Globus pallidus (tissue), 1 donor: ENCODE measurements at places on chromosomes 7 and 10.

DNA sequence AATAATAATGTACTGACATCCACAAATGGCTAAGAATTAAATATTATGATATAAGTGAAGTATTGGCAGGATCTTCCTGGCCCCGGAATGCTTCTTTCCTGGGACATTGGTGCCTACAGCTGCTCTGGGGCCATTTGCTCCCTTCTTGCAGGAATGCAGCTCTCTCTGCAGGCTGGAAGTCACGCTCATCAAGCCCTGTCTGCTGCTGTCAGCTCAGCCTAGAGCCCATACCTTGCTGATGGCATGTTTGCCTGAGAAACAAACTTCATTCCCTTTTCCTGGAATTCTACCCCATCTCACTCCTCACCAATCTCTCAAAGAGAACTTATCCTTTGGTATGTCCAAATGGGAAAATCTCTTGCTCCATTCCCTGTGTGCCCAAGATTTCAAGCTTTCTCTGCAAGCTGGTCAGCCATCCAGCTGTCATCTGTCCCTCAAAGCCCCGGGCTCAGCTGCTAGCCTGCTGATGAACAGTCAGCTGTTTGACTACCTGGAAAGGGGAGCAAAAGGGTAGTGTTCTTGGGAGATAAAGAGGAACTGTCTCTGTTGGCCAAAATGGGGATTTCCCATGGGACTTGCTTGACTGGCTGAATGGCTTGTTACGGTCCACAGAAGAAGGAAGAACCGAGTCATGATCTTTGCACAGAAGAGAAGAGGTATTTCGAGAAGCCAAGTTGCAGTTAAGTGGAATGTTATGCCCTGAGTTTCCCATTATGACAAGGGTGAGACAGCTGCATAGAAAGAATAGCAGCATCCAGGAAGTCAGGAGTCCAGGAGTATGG, 12.0 kb upstream of the RASSF4 start:
- DNase-seq, result no peak

DNA sequence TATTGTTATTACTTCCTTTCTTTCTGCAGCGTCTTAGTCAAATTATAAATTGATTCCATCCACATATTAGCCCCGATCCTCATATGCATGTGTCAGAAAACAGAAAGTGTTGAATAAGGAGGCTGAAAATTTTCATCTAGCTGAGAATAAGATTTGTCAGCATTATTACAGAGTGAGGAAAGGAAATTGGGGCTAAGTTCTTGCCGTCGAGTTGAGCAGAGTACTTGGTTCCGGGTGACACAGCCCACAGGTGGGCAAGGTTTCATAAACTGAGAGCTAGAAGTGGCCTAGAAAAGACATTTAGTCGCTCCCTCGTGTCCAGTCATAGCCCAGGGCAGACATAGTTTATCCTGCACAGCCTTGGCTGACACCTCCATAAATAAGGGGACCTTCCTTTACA, 461.7 kb upstream of the GALNT17 start:
- DNase-seq, result no peak

- DNase-seq, result no peak
Observed at GRCh38 chr7:106196460-106197021, 84.4 kb upstream of the SYPL1 start.

DNA sequence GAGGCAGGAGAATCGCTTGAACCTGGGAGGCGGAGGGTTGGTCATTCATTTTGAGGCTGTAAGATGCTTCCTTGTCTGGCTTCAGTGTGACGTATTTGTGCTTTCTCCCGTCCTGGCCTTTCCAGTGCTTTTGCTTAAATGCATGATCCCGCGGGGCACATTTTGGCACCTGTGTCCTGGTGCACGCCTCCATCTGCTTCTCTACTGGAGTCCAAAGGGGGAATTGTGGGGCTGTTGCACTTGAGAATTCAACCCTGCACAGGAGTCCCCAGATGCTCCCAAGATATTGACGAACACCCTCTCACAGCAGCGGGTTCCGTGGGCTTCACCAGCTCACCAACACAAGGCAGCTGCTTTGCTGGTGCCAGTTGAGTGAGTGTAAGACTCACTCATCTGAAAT, 10.3 kb upstream of the LRRC27 start:
- DNase-seq, result no peak

DNA sequence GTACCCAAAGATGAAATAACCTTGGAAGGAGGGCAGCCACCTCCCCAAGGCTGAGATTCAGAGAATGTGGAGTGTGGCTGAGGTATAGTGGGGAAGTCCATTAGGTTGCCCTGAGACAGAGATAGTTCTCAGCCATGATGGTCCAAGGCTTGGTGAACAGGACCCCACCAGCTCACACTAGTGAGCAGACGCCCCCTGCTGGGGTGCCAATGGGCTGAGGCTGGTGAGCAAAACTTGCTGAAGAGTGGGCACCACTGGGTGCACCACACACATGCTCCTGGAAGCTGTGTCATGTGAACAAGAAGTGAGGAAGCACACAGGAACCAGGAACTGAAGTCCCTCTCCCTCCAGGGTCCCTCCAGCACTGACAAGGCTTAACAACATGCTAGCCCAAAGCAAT, 8.9 kb downstream of the FBXL13 start:
- no peak for DNase-seq
